EH (cell line): ENCODE measurements at places on chromosomes 6 and 20.
A peak's percentile ranks its signal among the peaks of the same experiment; 100 is the strongest.

- DNase-seq: no peak
Observed at GRCh38 chr20:10667077-10667401, 6.8 kb downstream of the JAG1 start.

- no peak for DNase-seq
Observed at GRCh38 chr6:153436351-153436750, 305.3 kb upstream of the RGS17 start.

- no peak for DNase-seq
Observed at GRCh38 chr6:168319279-168320111, at the start of gene DACT2. DACT2 (minus strand) TSS chr6:168319777; CDS start chr6:168319633, 144 bp downstream.

GRCh38 chr20:39117491-39117890, 155.3 kb downstream of the DHX35 start:
- DNase-seq: peak; percentile 53

GRCh38 chr20:56893226-56893917, 264.3 kb downstream of the TFAP2C start:
- DNase-seq: peak; percentile 3
